Esophagus muscularis mucosa (tissue), 4 donors: ENCODE measurements at places on chromosomes 1 and 21. TPM values are rescaled to one million over a fixed set of nuclear protein-coding genes. Genes with fewer than 3 reads are reported as not detected.

DNA sequence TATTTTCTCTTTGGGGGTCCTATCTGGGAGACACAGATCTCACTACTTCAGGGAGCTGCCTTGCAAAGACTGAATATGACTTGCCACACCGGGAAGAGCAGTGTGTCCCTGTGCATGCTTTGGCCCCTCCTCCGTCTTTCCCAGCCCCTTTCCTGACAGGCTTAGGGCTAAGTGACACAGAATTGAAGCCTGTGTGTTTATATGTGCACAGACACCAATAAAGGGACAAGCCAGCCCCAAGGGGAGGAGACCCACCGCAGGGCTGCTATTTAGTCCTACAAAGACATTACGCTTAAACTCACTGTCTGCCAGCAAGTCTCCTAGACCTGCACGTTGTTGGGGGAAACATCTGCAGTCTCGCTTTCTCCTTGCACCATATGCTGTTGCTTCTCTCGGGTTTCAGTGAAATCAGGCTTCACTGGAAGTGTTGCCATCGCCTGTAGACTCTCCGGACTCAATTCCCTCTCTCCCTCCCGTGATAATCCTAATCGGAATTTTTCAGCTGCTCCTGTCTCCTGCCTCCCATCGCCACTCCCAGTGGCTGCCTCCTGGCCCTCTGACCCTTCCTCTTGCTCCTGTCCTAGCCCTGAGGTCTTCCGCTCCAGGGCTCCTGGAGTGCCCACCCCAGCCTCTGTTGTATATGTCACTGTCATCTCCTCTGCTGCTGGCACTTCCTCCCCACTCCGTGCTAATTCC lies 58.5 kb upstream of the LRRC53 start:
- DNase-seq, result no peak
- H3K4me1 ChIP-seq, result no peaks in the 10 kb centered on the region
- no peaks in the 10 kb centered on the region for H3K36me3 ChIP-seq
- H3K4me3 ChIP-seq, result no peak overlapping the region

GRCh38 chr1:107496002-107496401 lies 355.2 kb downstream of the NTNG1 start:
- no peaks in the 10 kb centered on the region for H3K27me3 ChIP-seq
- no peak for DNase-seq
- no peaks in the 10 kb centered on the region for H3K36me3 ChIP-seq
- no peak overlapping the region for H3K4me3 ChIP-seq
- no peak overlapping the region for H3K27ac ChIP-seq

GRCh38 chr21:33270986-33271385 lies 4.8 kb downstream of the IL10RB start:
- peaks cover 76% of the 10 kb centered on the region for H3K36me3 ChIP-seq
- peaks cover 5% of the 10 kb centered on the region for H3K4me1 ChIP-seq
- no peaks in the 10 kb centered on the region for H3K27me3 ChIP-seq
- no peak for DNase-seq
- H3K4me3 ChIP-seq, result no peak overlapping the region
- H3K27ac ChIP-seq, result no peak overlapping the region

DNA sequence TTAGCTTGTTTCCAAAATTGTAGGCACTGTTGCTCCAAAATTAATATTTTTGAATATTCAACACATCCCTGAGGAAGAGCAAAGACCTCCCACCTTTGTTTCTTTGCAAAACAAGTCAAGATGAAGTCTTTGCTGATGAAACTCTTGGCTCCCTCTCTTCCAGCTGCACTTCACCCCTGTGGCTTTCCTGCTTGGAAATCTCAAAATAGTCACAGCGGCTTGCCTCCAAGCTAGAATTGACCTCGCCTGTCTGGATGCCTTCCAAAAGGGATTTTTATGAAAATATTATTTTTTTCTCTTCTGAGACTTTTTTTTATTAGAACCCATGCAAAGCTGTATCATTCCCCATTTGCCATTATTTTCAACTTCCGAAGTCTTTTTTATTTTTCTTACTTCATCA lies 71.1 kb upstream of the MROH9 start:
- no peaks in the 10 kb centered on the region for H3K36me3 ChIP-seq
- peaks cover 3% of the 10 kb centered on the region for H3K4me1 ChIP-seq
- H3K27me3 ChIP-seq, result no peaks in the 10 kb centered on the region
- H3K27ac ChIP-seq, result no peak overlapping the region
- DNase-seq, result no peak

LCE6A gene
- total RNA-seq, result not detected

CCDC27 gene
- total RNA-seq, result not detected
